ENCODE measurements at places on chromosomes 12 and 14. TPM values are rescaled to one million over a fixed set of nuclear protein-coding genes. Genes with fewer than 3 reads are reported as not detected.

- H3K27me3 ChIP-seq, result no peaks in the 10 kb centered on the region
- no peak overlapping the region for H3K4me3 ChIP-seq
- no peak for DNase-seq
- no peak overlapping the region for H3K27ac ChIP-seq
- peaks cover 13% of the 10 kb centered on the region for H3K36me3 ChIP-seq
These were observed 23.8 kb upstream of the SMCO2 start for GRCh38 chr12:27422697-27423096.

FOXN4 gene
- 0.37 TPM for total RNA-seq

DNA sequence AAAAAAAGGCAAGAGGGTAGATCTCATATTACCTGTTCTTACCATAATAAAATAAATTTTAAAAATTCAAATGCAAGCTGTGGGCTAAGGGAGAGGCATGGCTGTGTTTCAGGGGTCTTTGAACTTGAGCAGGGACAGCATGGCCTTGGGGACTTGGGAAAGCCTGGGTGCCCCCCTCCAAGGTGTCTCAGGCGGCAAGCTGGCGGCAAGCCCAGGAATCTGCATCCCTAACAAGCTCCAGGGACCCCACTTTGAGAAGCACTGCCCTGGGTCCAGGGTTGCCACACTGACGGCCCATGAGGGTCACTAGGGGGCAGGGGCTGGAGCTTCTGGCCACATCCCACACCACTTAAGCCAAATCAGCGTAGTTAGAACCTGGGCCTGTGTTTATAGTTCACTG is 193.8 kb downstream of the SLC15A4 start:
- no peak for DNase-seq
- peaks cover 67% of the 10 kb centered on the region for H3K36me3 ChIP-seq
- no peak overlapping the region for H3K27ac ChIP-seq
- peaks cover 19% of the 10 kb centered on the region for H3K27me3 ChIP-seq

DNA sequence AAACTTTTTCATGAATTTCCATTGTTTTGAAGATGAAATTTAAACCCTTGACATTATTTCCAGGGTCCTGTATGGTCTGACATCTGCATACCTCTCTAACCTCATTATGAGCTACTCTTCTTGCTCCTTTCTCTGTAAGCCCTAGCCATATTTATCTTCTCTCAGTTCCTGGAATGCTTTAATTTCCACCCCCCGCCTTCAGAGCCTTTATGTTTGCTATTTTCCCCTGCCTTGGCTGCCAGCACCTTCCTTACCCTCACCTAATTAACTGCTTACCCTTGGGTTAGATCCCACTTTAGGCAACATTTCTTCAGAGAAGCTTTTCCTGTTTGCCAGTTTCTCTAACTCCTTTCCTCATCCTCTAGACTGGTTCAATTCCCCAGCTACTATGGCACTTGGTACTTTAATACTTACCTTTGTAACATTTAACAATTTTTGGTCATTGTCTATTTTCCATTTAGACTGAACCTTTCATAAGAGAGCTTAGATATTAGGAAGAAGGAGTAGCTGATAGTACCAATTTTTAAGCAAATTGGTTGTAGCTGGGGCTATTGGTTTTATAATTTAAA is 6.0 kb downstream of the STYX start:
- no peak for DNase-seq
- no peaks in the 10 kb centered on the region for H3K27me3 ChIP-seq
- peaks cover 62% of the 10 kb centered on the region for H3K4me1 ChIP-seq
- H3K27ac ChIP-seq, result peak overlapping the region; percentile 52
- H3K4me3 ChIP-seq, result 0 out of 2 replicates have a peak overlapping the region, but pooled peaks have one; percentile 4

DNA sequence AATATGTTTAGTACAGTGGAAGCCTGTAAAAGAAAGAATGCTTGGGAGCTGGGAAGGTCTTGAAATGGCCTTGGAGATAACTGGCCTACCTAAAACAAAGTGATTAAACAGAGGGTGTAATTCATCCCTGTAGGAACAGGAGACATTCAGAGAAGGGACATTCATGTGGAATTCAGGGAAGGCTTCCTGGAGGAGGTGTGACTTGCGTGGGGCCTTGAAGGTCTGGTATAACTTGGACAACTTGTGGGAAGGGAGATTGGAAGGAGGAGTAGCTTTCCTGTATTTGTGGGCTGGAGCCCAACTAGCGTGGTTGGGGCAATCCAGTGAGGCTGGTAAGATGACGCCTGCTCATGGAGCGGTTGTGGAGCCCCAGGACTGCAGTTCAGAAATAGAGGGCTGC is 156.4 kb downstream of the AACS start:
- peaks cover 27% of the 10 kb centered on the region for H3K4me1 ChIP-seq
- no peak overlapping the region for H3K4me3 ChIP-seq
- no peaks in the 10 kb centered on the region for H3K27me3 ChIP-seq
- DNase-seq, result no peak

- no peak for DNase-seq
- no peak overlapping the region for H3K4me3 ChIP-seq
- H3K4me1 ChIP-seq, result peaks cover 49% of the 10 kb centered on the region
- no peak overlapping the region for H3K27ac ChIP-seq
- peaks cover 12% of the 10 kb centered on the region for H3K27me3 ChIP-seq
These were observed 64.7 kb upstream of the PTCSC3 start for GRCh38 chr14:36241183-36241582.

- peaks cover 10% of the 10 kb centered on the region for H3K4me1 ChIP-seq
- H3K27ac ChIP-seq, result no peak overlapping the region
- DNase-seq, result no peak
- H3K36me3 ChIP-seq, result peaks cover 5% of the 10 kb centered on the region
- peaks cover 16% of the 10 kb centered on the region for H3K27me3 ChIP-seq
These were observed 139.8 kb downstream of the DACT1 start for GRCh38 chr14:58777541-58777979.

DNA sequence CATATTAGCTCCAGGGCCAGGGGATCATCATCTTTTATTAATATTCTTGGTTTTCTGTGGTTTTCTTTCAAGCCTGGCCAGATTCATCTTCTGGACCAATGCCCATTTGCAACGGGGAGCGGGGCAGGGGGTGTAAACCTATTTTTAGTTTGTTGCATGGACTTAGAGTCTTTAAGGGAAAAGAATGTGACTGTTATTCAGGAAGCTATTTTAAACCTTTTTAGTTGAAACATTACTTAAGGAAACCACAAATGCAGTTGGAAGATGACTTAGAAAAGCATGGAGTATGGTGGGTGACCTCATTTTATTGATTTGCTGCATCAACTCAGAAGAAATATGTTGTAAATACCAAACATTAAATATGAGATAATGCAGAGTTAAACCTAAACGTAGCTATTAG is 368.4 kb upstream of the E2F7 start:
- no peaks in the 10 kb centered on the region for H3K27me3 ChIP-seq
- no peak overlapping the region for H3K4me3 ChIP-seq
- no peaks in the 10 kb centered on the region for H3K36me3 ChIP-seq
- H3K4me1 ChIP-seq, result no peaks in the 10 kb centered on the region
- no peak overlapping the region for H3K27ac ChIP-seq
- DNase-seq, result no peak

Data from WTC11 (cell line).